ENCODE measurements at places on chromosomes 2 and 18.

- DNase-seq = no peak
Observed at GRCh38 chr2:125373293-125373692, 1282.7 kb upstream of the GYPC start.

- no peak for DNase-seq
Observed at GRCh38 chr18:68722821-68723220, 7.9 kb upstream of the TMX3 start.

DNA sequence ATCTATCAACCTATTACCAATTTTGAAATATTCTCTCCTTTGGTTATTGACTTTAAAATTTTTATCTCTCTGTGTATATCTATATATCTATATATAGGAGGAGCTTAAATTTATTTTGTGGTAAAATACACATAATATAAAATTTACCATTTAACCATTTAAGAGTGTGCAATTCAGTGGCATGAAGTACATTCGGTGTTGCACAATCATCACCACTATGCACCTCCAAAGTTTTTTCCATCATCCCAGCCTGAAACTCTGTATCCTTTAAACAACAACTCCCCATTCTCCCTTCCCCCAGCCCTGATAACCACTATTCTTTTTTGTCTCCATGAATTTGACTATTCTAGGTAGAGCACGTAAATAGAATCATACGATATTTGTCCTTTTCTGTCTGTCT is 49.1 kb downstream of the CDKL4 start:
- DNase-seq = no peak

GRCh38 chr2:35871672-35872071 is 483.9 kb upstream of the CRIM1 start:
- DNase-seq = no peak

DNA sequence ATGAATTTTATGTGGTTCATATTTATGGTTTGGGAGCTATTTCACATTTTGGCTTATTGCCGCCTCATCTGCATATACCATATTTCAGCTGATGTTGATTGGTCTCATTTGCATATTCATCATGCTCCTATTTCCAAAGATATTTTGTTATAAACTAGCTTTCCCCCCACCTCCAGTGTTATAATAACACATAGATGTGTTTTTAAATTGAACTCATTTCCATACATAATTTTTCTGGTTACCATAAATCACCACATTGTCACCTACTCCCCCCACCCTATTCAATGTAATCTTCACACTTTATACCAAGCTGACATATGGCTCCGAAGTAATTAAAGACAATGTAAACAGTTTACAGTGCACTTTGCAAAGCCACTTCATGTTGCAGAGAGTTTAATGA is 101.2 kb downstream of the FSHR start:
- no peak for DNase-seq

Measured in cortex of kidney (tissue), 1 donor.